ENCODE measurements at places on chromosomes 4 and X.
A peak's percentile ranks its signal among the peaks of the same experiment; 100 is the strongest.

- no peak overlapping the region for H3K4me3 ChIP-seq
- H3K36me3 ChIP-seq, result no peaks in the 10 kb centered on the region
- no peak for DNase-seq
Observed at GRCh38 chr4:76822303-76822702, 75.6 kb downstream of the SOWAHB start.

GRCh38 chr4:159980826-159981468 lies 878.1 kb downstream of the RAPGEF2 start:
- DNase-seq, result no peak
- no peaks in the 10 kb centered on the region for H3K27me3 ChIP-seq
- no peak overlapping the region for H3K4me3 ChIP-seq
- H3K4me1 ChIP-seq, result no peaks in the 10 kb centered on the region
- no peak overlapping the region for H3K27ac ChIP-seq

- H3K27ac ChIP-seq, result no peak overlapping the region
- H3K36me3 ChIP-seq, result no peaks in the 10 kb centered on the region
- H3K27me3 ChIP-seq, result no peaks in the 10 kb centered on the region
- DNase-seq, result no peak
- no peaks in the 10 kb centered on the region for H3K4me1 ChIP-seq
Observed at GRCh38 chr4:132557660-132558059, 591.4 kb upstream of the PCDH10 start.

- no peak overlapping the region for H3K27ac ChIP-seq
- no peak overlapping the region for H3K4me3 ChIP-seq
- H3K36me3 ChIP-seq, result peaks cover 15% of the 10 kb centered on the region
- no peak for DNase-seq
- peaks cover 14% of the 10 kb centered on the region for H3K4me1 ChIP-seq
- H3K27me3 ChIP-seq, result no peaks in the 10 kb centered on the region
Observed at GRCh38 chrX:2451501-2452316, 49.1 kb downstream of the DHRSX start.

DNA sequence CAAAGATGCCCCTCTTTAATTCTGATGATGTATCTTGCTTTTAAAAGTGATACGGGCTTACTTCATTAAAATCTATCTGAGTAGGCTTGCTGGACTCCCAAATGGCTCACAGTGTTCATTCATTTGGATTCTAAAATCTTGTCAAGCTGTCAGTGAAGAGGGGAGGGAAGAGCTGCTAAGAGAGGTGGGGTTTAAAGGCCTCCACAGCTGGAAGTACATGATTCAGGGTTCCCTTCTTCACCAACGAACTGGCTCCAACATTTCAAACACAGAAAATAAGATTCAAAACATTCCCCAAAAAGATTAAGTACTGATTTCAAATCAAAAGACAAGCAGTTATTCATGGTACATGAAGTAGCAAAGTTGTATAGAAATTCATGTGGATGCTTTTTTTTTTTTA lies 133.0 kb upstream of the NAP1L5 start:
- no peaks in the 10 kb centered on the region for H3K36me3 ChIP-seq
- H3K27ac ChIP-seq, result no peak overlapping the region
- no peak overlapping the region for H3K4me3 ChIP-seq
- H3K27me3 ChIP-seq, result peaks cover 5% of the 10 kb centered on the region
- peaks cover 2% of the 10 kb centered on the region for H3K4me1 ChIP-seq

- peaks cover 21% of the 10 kb centered on the region for H3K36me3 ChIP-seq
- no peak for DNase-seq
- H3K27ac ChIP-seq, result no peak overlapping the region
- H3K4me3 ChIP-seq, result no peak overlapping the region
Observed at GRCh38 chr4:185249105-185249504, 39.7 kb downstream of the SNX25 start.

- no peak overlapping the region for H3K4me3 ChIP-seq
- no peak for DNase-seq
- no peaks in the 10 kb centered on the region for H3K4me1 ChIP-seq
- no peaks in the 10 kb centered on the region for H3K36me3 ChIP-seq
- H3K27ac ChIP-seq, result no peak overlapping the region
- peaks cover 9% of the 10 kb centered on the region for H3K27me3 ChIP-seq
Observed at GRCh38 chr4:90074322-90074886, 52.8 kb upstream of the CCSER1 start.

GRCh38 chrX:151722241-151722846 lies 6.5 kb downstream of the FATE1 start:
- H3K36me3 ChIP-seq, result no peaks in the 10 kb centered on the region
- no peak for DNase-seq
- H3K27me3 ChIP-seq, result no peaks in the 10 kb centered on the region
- no peaks in the 10 kb centered on the region for H3K4me1 ChIP-seq

DNA sequence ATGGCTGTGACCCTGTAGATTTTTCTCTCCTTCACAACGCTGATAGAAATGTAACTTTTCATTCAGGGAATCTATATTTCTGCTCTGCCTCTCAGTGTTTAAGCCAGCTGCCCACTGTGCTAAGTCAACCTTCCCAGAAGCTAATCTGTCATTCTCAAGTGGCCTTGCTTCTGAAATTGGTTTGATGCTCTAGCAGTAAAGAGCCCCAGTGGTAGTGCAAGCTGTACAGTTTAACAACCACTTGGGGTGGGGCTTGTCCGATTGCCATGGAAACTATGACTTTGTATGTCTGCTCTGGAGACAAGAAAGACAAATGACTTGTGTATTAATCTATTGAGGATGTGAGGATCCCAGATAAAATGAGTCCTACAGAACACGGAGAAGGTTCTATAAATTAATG lies 620.9 kb upstream of the GALNT7 start:
- no peaks in the 10 kb centered on the region for H3K36me3 ChIP-seq
- no peak overlapping the region for H3K27ac ChIP-seq
- H3K4me3 ChIP-seq, result no peak overlapping the region
- no peaks in the 10 kb centered on the region for H3K27me3 ChIP-seq

- H3K4me3 ChIP-seq, result no peak overlapping the region
- H3K27me3 ChIP-seq, result no peaks in the 10 kb centered on the region
- H3K4me1 ChIP-seq, result peaks cover 9% of the 10 kb centered on the region
- peaks cover 32% of the 10 kb centered on the region for H3K36me3 ChIP-seq
Observed at GRCh38 chr4:15672101-15672500, 9.5 kb upstream of the FAM200B start.

GRCh38 chr4:173424899-173425805 lies 26.2 kb upstream of the SCRG1 start:
- H3K4me1 ChIP-seq, result peaks cover 26% of the 10 kb centered on the region
- no peak overlapping the region for H3K4me3 ChIP-seq
- H3K27ac ChIP-seq, result no peak overlapping the region

DNA sequence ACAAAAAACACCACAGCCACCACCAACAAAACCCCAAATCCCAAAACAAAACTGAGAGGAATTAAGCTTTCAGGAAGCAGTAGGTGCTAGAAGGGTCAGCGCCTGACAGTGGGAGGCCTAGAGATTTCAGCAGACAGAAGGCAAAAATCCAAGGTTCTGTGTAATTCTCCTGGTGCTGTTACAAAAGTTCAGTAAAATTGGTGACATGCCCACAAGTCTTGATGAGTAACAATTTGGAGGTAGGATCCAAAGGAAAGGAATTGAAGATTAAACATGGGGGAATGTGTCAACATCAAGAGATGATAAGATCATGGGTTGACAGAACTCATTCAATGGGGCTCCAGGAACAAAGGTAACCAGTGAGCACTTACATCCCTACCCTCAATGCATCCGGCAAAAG lies 653.8 kb upstream of the CPEB2 start:
- no peaks in the 10 kb centered on the region for H3K27me3 ChIP-seq
- no peak for DNase-seq
- no peak overlapping the region for H3K27ac ChIP-seq
- no peak overlapping the region for H3K4me3 ChIP-seq
- H3K36me3 ChIP-seq, result no peaks in the 10 kb centered on the region
- H3K4me1 ChIP-seq, result no peaks in the 10 kb centered on the region

DNA sequence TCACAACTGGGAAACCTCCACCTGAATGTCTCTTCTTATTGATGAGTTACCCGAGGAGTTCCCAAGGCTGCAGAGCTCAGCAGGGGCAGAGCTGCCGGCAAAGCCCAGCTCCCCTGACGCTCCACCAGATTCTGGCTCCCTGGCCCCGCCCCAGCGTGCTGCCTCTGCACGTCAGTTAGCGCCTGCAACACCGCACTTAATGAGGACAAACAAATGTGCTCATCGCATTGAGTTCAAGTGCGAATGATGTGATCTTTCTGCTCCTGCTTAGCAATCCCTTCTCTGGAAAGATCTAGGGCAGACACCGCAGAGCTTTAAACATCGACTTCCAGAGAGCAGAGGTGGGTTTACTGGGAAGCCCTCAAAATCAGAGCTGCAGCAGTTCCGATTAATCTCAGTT lies 55.5 kb upstream of the FBXW7 start:
- peak; percentile 46 for DNase-seq
- peak overlapping the region; percentile 26 for H3K4me3 ChIP-seq
- peaks cover 14% of the 10 kb centered on the region for H3K27me3 ChIP-seq
- peaks cover 4% of the 10 kb centered on the region for H3K4me1 ChIP-seq
- H3K36me3 ChIP-seq, result no peaks in the 10 kb centered on the region
- no peak overlapping the region for H3K27ac ChIP-seq

GRCh38 chr4:116027311-116027710 lies 913.9 kb upstream of the NDST4 start:
- H3K4me3 ChIP-seq, result no peak overlapping the region
- H3K4me1 ChIP-seq, result no peaks in the 10 kb centered on the region
- no peaks in the 10 kb centered on the region for H3K27me3 ChIP-seq
- H3K36me3 ChIP-seq, result no peaks in the 10 kb centered on the region

GRCh38 chr4:186651181-186651603 lies 72.5 kb downstream of the FAT1 start:
- H3K27ac ChIP-seq, result no peak overlapping the region
- H3K36me3 ChIP-seq, result no peaks in the 10 kb centered on the region
- no peak for DNase-seq
- H3K4me1 ChIP-seq, result no peaks in the 10 kb centered on the region
- H3K4me3 ChIP-seq, result no peak overlapping the region

DNA sequence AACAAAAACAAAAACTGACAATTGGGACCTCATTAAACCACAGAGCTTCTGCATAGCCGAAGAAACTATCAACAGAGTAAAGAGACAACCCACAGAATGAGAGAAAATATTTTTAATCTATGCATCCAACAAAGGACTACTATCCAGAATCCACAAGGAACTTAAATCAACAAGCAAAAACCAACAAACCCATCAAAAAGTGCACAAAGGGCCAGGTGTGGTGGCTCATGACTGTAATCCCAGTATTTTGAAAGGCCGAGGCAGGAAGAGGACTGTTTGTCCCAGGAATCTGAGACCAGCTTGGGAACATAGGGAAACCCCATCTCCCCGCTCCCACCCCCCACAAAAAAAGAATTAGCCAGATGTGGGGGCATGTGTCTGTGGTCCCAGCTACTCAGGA lies 10.7 kb downstream of the C4orf51 start:
- peaks cover 4% of the 10 kb centered on the region for H3K27me3 ChIP-seq
- no peak for DNase-seq
- no peak overlapping the region for H3K27ac ChIP-seq
- H3K4me3 ChIP-seq, result no peak overlapping the region
- H3K4me1 ChIP-seq, result no peaks in the 10 kb centered on the region
- H3K36me3 ChIP-seq, result peaks cover 2% of the 10 kb centered on the region

GRCh38 chr4:37648084-37648817 lies 37.9 kb downstream of the RELL1 start:
- no peaks in the 10 kb centered on the region for H3K27me3 ChIP-seq
- DNase-seq, result no peak
- peaks cover 16% of the 10 kb centered on the region for H3K4me1 ChIP-seq

- no peak overlapping the region for H3K27ac ChIP-seq
- no peak overlapping the region for H3K4me3 ChIP-seq
- peaks cover 36% of the 10 kb centered on the region for H3K4me1 ChIP-seq
- no peaks in the 10 kb centered on the region for H3K36me3 ChIP-seq
- peaks cover 11% of the 10 kb centered on the region for H3K27me3 ChIP-seq
Observed at GRCh38 chr4:184856277-184856609, 30.5 kb upstream of the ACSL1 start.

- no peak for DNase-seq
- no peaks in the 10 kb centered on the region for H3K4me1 ChIP-seq
- no peak overlapping the region for H3K27ac ChIP-seq
- peaks cover 2% of the 10 kb centered on the region for H3K36me3 ChIP-seq
Observed at GRCh38 chrX:872090-872489, 241.5 kb downstream of the SHOX start.

DNA sequence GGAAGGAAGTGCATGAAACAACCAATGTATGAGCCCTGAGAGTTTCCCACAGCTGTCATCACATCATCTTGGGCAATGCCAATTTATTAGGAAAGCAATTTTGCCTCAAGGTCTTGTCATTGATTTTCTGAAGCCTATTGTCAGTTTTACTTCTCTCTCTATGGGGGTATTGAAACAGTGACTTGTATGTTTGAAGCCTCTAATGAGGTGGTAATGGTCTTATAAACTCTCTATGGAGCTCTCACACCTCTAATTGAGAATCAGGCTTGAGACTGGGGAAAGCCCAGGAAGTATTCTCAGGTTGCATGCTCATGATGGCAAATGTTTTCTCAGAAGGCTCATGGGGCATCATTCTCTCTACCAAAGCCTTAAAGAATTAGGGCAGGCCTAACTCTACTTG lies 308.2 kb upstream of the EMCN start:
- no peak overlapping the region for H3K4me3 ChIP-seq
- H3K27me3 ChIP-seq, result no peaks in the 10 kb centered on the region
- no peak overlapping the region for H3K27ac ChIP-seq
- H3K4me1 ChIP-seq, result peaks cover 28% of the 10 kb centered on the region

GRCh38 chrX:53286171-53286570 lies 4.8 kb upstream of the IQSEC2 start:
- H3K27ac ChIP-seq, result no peak overlapping the region
- no peaks in the 10 kb centered on the region for H3K27me3 ChIP-seq
- no peaks in the 10 kb centered on the region for H3K36me3 ChIP-seq
- DNase-seq, result no peak
- peaks cover 31% of the 10 kb centered on the region for H3K4me1 ChIP-seq
- no peak overlapping the region for H3K4me3 ChIP-seq

DNA sequence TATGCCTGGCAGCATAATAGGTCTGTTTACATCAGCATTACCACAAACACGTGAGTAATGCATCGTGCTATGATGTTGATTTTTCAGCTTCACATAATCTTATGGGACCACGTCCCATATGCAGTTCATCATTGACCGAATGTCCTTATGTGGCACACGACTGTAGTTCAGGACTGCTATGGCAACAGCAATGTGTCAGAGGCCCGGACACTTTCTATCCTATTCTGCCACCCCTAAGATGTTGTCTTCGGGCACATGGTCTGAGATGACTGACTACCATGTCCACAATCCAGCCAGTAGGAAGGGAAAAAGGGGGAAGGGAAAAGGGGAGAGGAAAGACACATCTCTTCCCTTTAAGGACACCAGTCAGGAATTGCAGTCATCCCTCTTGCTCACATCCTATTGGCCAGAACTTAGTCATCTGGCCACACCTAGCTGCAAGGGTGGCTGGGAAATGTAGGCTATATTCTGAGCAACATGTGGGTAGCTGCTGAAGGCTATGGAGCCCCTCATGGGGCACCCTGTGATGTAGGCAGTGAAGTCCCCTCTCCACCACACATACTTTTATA lies 196.0 kb upstream of the RBPJ start:
- DNase-seq, result no peak
- H3K36me3 ChIP-seq, result peaks cover 46% of the 10 kb centered on the region
- H3K4me3 ChIP-seq, result no peak overlapping the region
- H3K27ac ChIP-seq, result no peak overlapping the region
- peaks cover 22% of the 10 kb centered on the region for H3K4me1 ChIP-seq
- H3K27me3 ChIP-seq, result no peaks in the 10 kb centered on the region

GRCh38 chrX:154815274-154815818 lies 10.1 kb upstream of the MPP1 start:
- no peaks in the 10 kb centered on the region for H3K36me3 ChIP-seq
- H3K27ac ChIP-seq, result no peak overlapping the region
- H3K4me3 ChIP-seq, result no peak overlapping the region
- no peak for DNase-seq
